AG04449 (cell line): ENCODE measurements at places on chromosomes 4 and X.

DNA sequence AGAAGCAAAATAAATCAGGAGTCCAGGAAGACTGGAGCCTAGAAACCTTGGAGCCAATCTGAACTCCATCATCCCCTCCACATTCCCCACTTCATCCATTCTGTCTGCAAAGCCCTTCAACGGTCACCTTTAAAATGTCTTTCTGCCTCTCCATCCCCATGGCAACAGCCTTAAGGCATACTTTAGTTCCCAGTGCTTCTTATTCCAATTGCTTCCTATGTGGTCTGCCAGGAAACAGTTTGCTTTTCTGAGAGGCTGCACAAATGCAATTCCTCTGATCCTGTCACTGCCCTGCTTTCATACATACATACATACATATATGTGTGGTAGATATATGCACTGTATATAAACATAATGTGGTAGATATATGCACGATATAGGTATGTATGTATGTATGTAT is 786 bp upstream of the MAGEH1 start:
- no peak for DNase-seq

DNA sequence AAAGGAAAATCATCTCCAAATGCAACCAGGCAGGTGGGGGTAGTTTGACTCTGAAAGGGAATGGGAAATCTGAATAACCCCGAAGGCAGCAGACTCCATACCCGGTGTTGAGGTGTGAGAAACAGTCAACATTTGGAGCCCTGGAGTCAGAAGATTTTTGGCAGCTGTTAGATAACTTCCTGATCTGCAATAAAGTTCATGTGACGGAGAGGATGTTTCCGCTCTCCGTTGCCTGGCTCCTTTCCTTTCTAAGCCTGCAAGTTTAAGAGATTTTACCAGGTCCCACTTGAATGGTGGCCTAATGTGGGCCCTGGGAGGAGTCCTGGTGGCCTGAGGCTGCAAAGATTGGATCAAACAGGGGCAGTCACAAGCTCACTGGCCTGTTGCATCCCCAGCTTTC is 27.7 kb downstream of the HAND2 start:
- DNase-seq = no peak

- no peak for DNase-seq
These were observed 54.5 kb upstream of the UGT2B15 start for GRCh38 chr4:68724922-68725321.

GRCh38 chr4:84499624-84499982 is 511 bp upstream of the NKX6-1 start:
- DNase-seq = no peak

GRCh38 chr4:173284463-173284862 is 49.7 kb downstream of the HMGB2 start:
- no peak for DNase-seq

DNA sequence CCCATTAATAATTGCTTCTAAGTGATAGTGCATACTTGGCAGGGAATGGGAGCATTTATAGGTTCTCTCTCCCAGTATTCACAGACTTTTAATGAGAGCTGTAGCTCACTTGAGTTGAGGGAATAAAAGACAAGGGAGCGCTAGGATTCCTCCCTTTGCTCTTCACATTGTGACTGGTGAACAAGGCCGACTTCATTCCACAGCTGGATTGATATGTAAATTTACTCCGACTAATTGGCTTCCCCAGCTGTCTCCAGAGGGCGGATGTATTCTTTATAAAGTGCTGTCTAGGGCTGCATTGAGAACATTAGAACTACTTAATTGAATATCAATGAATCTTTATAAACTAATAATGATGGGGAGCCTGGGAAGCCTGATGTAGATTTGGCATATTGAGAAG is 63.4 kb downstream of the GPR50 start:
- no peak for DNase-seq

GRCh38 chr4:84879651-84880200 is 86.8 kb downstream of the WDFY3 start:
- DNase-seq = no peak

- no peak for DNase-seq
These were observed 11.5 kb upstream of the GPM6B start for GRCh38 chrX:13828392-13828791.

GRCh38 chr4:138392751-138393308 is 150.7 kb upstream of the SLC7A11 start:
- DNase-seq = no peak

DNA sequence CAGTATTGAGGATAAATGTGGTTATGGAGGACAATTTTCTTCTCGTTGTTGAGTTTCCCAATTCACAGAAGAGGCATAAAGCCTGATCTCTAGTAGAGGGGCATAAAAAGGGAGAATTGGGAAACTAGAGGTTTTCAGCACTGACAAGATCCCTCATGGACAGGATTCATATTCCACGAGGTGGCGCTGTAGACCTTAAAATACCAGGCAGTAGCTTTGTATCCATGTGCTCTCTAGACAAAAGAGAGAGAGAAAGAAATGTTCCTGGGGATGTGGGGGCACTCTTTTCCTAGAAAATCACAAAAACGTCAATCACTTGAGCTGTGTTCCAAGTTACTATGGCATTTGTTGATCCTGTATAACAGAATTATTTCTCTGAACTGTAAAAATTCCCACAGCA is 128.3 kb downstream of the MAGEE1 start:
- no peak for DNase-seq

- DNase-seq = no peak
These were observed 18.7 kb downstream of the RBBP7 start for GRCh38 chrX:16851421-16851820.

DNA sequence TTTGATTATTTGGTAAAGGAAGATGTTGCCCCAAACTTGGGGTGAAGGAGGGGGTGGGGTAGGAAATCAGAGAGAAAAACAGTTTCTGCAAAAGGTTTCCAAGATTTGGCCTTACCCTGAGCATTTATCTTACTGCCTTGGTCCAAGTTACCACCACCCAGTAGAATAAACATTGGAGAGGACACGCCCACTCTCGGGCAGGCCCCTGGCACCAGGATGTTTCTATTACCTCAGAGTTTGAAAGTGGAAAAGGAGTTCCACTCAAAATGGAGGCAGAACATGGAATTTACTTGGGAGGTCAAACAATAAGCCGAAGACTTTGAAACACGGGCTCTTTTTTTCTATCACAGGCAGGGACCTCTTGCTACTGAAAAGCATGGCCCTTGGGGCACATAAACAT is 113.7 kb downstream of the CHRNA9 start:
- no peak for DNase-seq
